Sigmoid colon (tissue), 7 donors: ENCODE measurements at places on chromosomes 4 and X. TPM values are rescaled to one million over a fixed set of nuclear protein-coding genes. Genes with fewer than 3 reads are reported as not detected.

Gene ADH1A
- total RNA-seq = not detected

Gene H2BW2
- not detected for total RNA-seq

Gene ERVMER34-1
- total RNA-seq = not detected

Gene S100P
- not detected for total RNA-seq

GRCh38 chr4:147138171-147138570 is 192.5 kb upstream of the TTC29 start:
- no peak for DNase-seq

Gene ALB
- not detected for total RNA-seq

Gene HMX1
- not detected for total RNA-seq

- no peak for DNase-seq
Measured at GRCh38 chrX:154542723-154543424, 3.8 kb downstream of the G6PD start.

- no peak for DNase-seq
Measured at GRCh38 chr4:123806056-123806455, 409.5 kb downstream of the SPRY1 start.

- DNase-seq = no peak
Measured at GRCh38 chr4:22667332-22667940, 25.3 kb upstream of the GBA3 start.

DNA sequence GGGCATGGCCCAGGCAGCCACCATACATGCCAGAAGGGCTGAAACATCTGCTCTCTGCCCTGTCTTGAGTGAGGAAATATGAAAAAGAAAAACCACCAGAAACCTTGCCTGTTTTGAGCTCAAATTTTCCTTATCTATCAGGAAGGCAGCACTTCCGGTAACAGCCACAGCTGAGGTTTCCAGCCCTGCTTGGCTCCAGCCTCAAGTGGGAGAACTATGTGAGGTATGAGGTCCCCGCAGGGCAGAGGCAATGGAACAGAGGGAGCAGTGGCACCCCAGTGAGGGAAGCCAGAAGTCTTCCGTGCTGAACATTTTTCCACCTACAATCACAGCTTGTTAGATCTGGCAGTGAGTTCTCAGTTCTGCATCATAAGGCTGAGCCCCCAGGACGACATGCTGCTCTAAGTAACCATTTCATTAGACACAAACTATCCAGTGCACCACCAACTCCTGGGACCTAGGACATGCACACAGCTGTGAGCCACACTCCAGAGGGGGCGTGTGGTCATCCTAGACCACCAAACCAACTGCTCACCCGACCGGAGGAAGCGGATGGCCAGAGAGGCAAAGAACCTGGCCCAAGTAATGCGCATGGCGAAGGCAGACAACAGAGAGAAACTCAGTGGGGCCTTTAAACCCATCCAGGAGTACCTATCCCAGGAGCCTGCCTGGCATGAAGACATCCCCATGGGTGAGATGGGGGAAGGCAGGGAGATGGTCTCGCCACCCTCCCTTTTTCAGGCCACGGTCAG is 22.6 kb downstream of the WDR1 start:
- no peak for DNase-seq

Gene PAGE2B
- not detected for total RNA-seq

Gene AWAT2
- not detected for total RNA-seq

- DNase-seq = peak; percentile 33
Measured at GRCh38 chr4:182876427-182876826, 40.8 kb downstream of the DCTD start.

- DNase-seq = no peak
Measured at GRCh38 chr4:12897954-12898353, 586.2 kb downstream of the RAB28 start.

- no peak for DNase-seq
Measured at GRCh38 chr4:156774422-156774821, 197.2 kb downstream of the PDGFC start.

- no peak for DNase-seq
Measured at GRCh38 chr4:156196722-156197121, 243.1 kb upstream of the CTSO start.

Gene LGI2
- total RNA-seq = 4.4 TPM

Gene ZNF157
- total RNA-seq = 0.71 TPM

DNA sequence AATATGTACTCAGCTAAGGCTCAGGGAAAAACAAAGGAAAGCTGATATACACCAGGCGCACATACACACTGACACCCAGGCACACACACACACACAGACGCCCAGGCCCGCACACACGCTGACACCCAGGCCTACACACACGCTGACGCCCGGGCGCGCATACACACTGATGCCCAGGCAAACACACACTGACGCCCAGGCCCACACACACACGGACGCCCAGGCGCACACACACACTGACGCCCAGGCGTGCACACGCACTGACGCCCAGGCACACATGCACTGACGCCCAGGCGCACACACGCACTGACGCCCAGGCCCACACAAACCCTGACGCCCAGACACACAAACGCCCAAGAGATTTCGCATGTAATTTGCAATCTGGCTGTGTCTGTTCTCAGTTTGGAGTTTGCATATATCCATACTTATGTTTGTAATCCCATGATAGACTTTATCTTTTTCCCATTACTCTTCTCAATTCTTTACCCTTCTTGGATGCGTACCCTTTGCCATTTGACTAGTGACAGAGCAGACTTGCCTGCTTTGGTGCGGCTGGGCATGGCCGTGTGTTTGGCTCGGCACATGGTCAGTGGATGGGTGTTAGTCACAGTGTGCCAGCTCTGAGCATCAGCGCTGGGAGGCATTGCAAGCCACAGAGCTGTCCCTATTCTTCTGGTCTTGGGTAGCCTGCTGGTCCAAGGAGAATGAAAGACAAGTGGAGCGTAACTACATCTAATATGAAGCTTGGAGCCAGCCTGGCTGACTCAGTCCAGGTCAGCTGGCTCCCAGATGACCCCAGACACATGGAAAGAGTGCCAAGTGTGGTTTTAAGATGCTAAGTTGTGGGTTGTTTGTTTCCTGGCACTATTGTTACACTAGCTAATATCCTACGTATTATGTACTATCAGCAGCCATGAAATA is 632.4 kb upstream of the ZFP42 start:
- no peak for DNase-seq

DNA sequence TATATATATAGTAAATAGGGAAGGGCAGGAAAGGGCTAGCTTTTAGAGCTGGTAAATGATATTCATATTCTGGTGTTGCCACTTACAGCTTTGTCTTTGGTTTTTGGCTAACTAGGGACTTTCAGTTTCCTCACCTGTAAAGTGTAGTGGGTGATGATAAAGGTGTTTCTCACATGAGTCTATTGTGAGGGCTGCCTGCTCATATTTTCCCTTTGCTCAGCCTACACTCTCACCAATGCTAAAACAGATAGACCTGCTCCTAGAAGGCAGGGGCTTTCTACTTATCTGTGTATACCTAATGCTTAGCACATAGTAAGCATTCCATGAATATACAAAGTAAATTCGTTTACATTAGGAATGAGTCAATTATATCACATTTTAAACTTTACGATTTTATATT is 137.2 kb upstream of the HS3ST1 start:
- DNase-seq = no peak

Gene PORCN
- 13.3 TPM for total RNA-seq

Gene PAGE4
- total RNA-seq = not detected

DNA sequence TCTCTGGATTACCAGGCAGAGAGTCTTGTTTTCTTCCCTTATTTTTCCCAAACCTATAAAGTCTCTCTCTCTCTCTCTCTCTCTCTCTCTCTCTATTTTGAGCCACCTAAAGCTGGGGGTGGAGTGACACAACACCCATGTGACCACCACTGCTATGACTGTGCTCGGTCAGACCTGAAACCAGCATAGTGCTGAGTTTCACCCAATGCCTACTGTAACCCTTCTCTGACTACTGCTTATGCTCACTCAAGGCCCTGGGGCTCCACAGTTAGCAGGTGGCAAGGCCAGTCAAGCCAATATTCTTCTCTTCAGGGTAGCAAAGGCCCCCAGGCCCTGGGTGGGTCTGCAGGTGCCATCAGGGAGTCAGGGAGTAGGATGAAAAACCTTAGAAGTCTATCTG is 114.7 kb upstream of the ARMCX2 start:
- no peak for DNase-seq

DNA sequence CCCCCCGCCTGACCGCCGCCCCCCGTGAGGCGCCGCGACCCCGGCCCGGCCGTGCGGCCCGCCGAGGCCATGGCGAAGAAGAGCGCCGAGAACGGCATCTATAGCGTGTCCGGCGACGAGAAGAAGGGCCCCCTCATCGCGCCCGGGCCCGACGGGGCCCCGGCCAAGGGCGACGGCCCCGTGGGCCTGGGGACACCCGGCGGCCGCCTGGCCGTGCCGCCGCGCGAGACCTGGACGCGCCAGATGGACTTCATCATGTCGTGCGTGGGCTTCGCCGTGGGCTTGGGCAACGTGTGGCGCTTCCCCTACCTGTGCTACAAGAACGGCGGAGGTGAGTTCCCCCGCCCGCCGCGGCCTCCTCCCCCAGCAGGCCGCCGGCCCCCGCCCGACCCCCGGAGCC is 780 bp downstream of the SLC6A8 start:
- peak; percentile 60 for DNase-seq

GRCh38 chrX:65644621-65645289 is 22.7 kb upstream of the MSN start:
- DNase-seq = peak; percentile 94

DNA sequence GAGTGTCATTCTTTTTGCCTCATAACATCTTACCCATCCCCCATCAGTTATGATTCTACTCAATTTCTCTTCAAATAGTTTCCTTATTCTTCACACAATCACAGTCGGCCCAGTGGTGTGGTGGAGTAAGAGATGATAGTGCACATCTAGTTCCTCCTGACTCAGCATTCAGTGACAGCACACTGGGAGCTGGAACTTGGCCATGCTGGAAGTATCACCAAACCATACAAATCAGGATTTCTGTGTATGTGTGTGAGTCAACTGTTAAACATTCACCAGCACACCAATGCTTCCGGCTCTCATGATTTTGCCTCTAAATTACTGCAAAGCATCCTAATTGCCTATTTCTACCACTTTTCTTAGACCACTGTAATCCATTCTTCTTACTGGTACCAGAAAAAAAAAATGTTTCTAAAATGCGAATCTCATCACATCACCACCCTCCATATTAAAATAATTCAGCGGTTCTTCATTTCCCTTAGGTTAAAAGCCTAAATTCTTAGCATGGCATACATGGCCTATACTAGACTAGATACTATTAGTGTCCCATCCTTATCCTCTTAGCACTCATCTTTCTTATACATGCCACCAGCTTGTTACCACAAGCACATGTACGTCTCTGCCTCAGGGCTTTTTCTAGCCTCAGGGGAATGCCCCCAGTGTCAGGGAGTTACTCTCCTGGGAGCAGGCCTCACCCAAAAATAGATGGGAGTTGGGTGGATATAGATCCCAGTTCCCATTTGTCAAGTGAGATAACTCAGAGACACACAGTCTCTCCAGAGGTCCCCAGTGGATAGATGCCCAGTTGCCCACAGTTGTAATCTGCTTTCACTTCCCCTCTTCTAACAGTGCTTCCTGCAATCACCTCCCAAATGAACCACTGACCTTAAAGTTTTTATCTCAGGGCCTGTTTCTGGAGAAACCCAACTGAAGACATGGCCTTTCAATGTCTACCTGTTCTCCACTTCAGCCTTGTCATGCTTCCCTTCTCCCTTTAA is 49.2 kb upstream of the DDX53 start:
- DNase-seq = no peak

DNA sequence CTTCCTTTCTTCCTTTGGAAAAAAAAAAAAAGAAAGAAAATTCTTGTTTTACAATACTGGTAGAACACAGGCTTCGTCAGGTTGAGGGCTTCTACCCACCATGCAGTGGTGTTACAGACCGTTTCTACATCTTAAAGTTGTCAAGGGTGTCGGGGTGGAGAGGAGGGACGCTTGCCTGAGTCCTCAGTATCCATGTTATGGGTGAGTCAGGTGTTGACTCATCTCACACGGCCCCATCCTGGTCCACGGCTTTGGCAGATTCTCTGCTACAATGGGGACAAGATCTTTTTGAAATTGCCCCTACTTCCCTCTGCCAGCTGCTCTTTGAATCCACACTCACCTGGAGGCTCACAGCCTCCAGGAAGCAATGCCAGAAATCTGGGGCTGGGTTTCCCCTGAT is 310.3 kb upstream of the ZFP42 start:
- no peak for DNase-seq

GRCh38 chr4:139876337-139876941 is 210.8 kb downstream of the MGST2 start:
- no peak for DNase-seq

Gene CXCL11
- total RNA-seq = not detected

DNA sequence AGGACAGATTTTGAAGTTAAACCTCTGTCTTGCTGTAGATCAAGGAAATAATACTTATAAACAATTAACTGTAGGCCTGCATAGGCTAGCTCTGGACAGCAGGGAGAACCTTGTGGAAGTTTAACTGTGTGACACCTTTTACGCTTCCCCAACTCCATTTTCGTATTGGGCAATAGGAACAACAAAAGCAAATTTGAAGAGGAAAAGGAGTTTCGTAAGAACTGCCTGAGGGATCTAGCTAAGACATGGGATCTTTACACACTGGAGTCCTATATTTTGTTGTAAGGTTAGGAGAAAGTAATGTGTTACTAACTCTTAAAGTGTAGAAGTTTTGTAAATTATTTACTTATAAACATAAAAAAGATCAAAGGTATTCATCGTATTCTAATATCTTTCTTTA is 324.9 kb upstream of the CASK start:
- DNase-seq = no peak

DNA sequence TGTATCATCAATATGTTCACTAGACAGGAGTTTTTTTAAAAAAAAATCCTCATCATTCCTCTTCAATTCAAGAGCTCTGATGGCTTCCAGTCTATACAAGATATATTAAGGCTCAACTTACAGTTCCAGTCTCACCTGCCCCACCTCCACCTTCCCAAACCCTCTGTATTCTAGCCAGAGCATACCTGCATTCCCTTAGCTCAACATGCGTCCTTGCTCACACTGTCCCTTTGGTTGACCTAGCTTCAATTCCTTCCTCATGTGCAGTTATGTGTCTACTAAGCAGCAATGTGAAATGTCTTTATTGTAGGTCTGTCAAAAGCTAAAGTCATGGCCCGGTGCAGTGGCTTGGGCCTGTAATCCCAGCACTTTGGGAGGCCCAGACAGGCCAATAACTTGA is 10.8 kb downstream of the DHX15 start:
- no peak for DNase-seq

Gene TEX13B
- not detected for total RNA-seq

- no peak for DNase-seq
Measured at GRCh38 chr4:84726356-84726755, 143.4 kb downstream of the CDS1 start.

GRCh38 chr4:95272036-95272435 is 276.7 kb downstream of the UNC5C start:
- DNase-seq = no peak

Gene VGLL1
- total RNA-seq = not detected

Gene EGFL6
- total RNA-seq = not detected

Gene CABS1
- total RNA-seq = not detected

GRCh38 chr4:83216959-83217683 is 67.5 kb downstream of the COQ2 start:
- no peak for DNase-seq

- DNase-seq = no peak
Measured at GRCh38 chr4:26826721-26827120, 33.9 kb upstream of the STIM2 start.

Gene TFDP3
- total RNA-seq = not detected
